ENCODE measurements at places on chromosomes 1 and 21.

- no peak for DNase-seq
These were observed 262.4 kb downstream of the ST6GALNAC3 start for GRCh38 chr1:76336931-76337371.

DNA sequence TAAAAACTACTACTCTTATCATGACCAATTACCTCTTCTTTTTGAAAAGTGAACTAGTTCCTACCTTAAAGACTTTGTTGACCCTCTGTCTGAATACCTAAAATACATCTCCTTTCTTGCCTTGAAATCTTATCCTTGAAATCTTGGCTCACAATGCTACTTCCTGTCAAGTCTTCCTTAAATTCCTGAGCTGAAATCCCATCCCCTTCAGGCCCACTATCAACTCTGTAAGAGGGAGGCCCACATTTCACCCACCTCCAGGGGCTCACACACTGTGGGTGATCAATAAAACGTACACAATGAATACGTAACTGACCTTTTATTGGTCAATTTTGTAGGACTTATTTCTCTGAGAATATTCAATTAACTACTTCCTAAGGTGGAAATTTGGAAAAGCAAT is 88.0 kb downstream of the APP start:
- no peak for DNase-seq

- no peak for DNase-seq
These were observed 32.5 kb downstream of the ATP5PO start for GRCh38 chr21:33883118-33883517.

DNA sequence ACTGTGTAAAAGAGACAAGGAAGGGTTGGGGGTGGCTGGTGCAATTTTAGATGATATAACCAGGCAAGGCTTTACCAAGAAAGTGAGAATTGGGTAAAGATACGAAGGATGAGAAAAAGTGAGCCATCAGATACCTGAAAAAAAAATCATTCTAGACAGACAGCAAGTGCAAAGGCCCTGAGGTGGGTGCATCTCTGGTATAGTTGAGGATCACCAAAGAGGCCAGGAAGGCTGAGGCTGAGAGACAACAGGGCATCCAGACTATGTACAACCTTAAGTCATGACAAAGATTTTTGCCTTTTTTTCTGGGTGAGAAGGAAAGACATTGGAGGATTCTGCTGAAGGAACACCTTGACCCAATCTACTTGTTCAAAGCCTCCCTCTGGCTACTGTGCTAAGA is 29.9 kb downstream of the RXRG start:
- no peak for DNase-seq

DNA sequence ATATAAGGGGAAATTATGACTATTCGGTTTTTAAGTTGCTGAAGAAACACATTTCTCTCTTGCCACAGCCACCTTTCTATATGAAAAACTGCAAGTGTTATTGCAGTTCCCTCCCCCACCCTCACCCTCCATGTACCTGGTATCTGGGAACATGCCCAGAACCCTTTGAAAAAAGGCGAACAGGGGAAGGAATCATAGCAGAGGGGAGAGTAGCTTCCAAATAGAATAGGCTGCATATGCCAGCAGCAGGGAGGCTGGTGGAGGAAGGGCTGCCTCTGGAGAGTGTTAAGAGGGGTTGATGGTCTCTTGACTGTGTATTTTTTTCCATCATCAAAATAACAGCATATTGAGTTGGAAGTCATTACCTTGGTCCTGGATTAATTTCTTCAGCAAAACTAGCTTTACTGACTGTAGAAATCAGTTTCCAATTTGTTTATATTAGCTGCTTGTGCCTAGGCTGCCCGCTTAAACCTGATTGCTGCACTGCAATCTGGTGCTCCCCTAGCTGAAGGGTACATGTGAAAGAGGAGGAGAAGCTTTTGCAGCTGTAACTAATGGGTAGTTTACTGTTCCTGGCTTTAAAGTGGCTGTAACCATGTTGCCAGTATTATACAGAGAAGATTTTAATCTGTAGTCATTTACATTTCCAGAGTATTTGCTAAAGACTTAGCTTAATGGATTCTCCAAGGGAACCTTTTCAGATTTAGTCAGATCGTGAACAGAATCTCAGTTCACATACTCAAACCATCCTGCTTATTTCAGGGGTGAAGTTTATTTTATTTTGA is 22.7 kb downstream of the AHCYL1 start:
- no peak for DNase-seq

- no peak for DNase-seq
These were observed 5.2 kb downstream of the ADPRS start for GRCh38 chr1:36093929-36094328.

DNA sequence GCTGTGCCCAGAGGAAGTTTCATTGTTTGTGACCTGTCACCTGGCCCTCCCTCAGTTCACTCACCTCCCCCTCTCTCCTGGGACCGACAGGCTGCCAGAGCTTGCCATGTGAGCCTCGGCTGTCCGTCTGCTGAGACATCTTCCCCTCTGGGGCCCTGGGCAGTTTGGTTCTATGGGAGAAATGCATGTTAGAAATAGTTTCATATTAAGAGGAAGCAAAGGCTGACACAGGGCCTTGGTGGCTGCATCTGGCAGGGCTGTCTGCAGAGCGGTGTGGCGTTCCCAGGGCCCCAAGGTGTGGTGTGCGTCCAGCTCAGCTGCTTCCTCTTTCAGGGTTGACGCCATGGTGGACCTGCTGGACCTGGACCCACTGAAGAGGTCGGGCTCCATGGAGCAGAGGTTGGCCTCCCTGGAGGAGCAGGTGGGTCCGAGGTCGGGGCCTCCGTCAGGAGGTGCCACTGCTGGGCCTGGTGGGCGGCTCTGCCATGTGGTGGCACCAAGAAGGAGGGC is 31.9 kb upstream of the LRRC3 start:
- no peak for DNase-seq

- no peak for DNase-seq
These were observed 160.1 kb upstream of the COL6A1 start for GRCh38 chr21:45821315-45821962.

DNA sequence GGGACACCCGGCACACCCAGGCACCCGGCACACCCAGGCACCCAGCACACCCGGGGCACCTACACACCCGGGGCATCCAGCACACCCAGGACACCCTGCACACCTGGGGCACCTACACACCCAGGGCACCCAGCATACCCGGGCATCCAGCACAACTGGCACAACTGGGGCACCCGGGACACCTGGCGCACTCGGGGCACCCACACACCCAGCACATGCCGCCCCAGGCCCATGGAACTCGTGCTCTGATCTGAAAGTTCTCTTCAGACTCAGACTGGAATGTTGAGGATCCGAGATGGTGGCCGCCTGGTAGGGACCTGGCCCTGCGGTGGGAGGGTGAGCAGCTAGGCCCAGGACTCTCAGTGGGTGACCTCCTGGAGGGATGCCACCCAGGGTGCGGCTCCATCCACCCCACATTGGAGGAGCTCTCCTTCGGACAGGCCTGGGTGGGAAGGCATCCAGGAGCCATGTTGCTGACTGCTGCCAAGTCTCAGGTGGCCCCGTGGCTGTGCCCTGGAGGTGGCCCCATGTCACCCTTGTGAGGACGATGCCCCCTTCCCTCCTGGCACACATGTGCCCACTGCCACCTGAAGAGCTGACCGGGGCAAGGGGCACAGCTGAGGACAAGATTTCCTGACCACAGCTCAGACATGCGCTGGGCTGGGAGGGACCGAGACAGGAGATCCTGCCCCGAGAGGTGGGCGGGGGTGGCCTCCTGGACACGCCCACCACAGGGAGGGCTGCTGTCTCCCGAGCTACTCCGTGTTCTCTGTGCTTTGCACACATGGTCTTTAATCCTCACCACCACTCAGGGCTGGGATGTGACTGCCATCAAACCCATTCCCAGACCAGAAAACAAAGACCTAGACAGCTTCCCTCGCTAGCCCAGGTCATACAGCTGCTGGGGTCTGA is 37.0 kb downstream of the UBE2G2 start:
- no peak for DNase-seq

GRCh38 chr1:63817152-63817667 is 43.4 kb downstream of the ROR1 start:
- DNase-seq: no peak

GRCh38 chr1:117606649-117607430 is 992 bp downstream of the TENT5C start:
- DNase-seq: no peak

DNA sequence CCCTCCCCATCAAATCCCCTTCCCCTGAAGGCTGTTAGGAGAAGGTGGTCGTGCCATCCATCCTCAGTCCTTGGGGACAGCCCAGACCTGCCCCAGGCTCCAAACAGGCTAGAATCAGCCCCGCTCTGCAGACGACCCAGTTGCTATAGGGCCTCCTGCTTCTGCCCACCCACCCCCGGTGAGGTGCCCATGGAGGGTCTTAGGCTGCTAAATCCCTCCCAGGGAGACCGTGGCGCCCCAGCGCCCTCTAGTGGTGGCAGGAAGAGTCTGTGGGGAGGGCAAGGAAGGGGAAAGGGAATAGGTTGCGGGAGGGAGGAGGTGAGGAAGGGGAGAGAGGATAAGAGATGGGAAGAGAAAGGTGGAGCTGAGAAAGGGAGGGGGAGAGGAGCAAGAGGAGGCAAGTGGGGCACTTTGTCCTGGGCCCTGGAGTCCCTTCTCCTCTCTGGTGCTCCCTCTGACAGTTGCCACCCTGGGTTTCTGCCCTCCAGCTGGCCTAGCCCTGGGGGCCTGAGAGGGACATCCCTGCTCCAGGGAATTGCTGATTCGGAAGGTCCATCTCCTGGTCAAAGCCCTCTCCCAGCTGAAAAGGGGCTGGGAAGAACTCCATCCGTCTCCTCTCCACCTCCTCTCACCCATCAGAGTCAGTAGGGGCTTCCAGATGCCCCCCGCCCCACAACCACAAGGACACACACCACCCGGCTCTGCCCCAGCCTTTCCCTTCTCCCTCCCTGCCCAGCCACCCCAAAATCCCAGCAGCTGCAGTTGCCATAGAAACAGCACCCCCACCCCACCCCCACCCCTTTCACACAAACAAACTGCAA is 55.4 kb downstream of the CAMK2N1 start:
- no peak for DNase-seq

- no peak for DNase-seq
These were observed 15.6 kb downstream of the LRRC8D start for GRCh38 chr1:89836252-89837035.

- DNase-seq: no peak
These were observed 45.9 kb upstream of the MYOCOS start for GRCh38 chr1:171576144-171576543.

DNA sequence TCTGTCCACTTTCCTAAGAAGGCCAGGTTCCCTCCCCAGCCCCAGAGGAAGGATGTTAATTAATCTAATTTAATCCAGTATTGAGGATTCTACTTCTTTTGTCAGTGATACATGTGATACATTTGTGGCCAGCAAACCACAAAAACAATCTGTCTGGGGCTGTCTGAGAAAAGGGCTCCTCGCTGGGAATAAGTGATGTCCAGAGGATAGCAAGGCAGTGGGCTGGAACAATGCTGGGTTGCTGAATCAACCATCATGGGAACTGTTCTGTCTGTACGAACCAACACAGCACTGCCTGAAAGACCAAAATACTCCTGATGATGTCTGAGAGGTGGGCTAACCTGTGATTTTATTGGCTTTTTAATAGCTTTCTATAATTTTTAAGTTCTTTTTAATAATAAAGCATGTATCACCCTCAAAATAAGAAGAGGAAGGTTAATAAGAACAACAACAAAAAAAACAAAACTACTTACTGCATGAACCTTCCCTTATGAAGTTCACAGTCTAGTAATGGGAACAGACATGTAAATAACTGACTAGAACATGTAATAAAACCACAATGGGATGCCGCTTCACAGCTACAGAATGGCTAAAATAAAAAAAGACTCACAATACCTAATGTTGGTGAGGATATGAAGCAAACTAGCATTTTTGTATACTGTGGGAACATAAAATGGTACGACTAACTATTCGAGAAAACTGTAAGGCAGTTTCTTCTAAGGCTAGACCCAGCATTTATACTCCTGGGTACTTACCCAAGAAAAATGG is 11.4 kb upstream of the ADAR start:
- DNase-seq: no peak

DNA sequence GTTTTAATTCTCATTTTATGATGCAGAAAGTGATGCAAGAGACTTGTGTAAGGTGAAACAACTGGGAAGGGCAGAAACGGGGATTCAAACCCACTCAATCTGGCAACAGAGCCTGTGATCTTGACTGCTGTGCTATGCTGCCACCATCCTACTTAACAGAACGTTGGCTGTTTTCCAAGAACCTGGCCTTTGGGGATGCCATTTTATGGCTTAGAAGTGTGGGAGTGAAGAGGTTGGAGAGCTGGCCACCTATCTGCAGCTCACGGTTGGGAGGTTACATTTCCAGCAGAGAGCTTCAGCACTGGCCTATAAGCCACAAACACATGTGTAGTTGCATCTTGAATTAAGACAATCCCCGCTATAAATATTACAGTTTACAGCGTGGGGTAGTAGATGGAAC is 235.3 kb downstream of the PRDM2 start:
- no peak for DNase-seq

DNA sequence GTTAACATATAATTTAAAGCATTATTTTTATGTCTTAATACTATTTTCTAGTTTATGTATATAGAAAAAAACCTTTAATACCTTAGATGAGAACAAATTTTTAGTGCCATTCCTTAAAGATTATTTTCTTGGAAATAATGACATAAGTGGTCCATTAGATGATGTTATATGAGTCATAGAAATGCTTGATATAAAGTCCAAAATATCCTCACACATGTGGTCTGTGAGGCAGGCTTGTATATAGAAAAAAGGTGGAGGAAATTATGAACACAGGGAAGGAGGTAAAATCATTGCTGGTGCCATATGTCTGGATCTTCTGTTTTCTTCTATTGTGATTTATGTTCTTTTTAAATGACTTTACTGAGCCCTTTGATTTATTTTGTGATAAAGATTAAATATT is 79.3 kb downstream of the MAP3K7CL start:
- DNase-seq: no peak

- DNase-seq: no peak
These were observed 7.9 kb downstream of the HYI start for GRCh38 chr1:43445606-43446387.

GRCh38 chr1:157151073-157151472 is 12.9 kb upstream of the ETV3 start:
- DNase-seq: no peak

GRCh38 chr1:2411801-2412394 is 466 bp downstream of the PEX10 start:
- no peak for DNase-seq

DNA sequence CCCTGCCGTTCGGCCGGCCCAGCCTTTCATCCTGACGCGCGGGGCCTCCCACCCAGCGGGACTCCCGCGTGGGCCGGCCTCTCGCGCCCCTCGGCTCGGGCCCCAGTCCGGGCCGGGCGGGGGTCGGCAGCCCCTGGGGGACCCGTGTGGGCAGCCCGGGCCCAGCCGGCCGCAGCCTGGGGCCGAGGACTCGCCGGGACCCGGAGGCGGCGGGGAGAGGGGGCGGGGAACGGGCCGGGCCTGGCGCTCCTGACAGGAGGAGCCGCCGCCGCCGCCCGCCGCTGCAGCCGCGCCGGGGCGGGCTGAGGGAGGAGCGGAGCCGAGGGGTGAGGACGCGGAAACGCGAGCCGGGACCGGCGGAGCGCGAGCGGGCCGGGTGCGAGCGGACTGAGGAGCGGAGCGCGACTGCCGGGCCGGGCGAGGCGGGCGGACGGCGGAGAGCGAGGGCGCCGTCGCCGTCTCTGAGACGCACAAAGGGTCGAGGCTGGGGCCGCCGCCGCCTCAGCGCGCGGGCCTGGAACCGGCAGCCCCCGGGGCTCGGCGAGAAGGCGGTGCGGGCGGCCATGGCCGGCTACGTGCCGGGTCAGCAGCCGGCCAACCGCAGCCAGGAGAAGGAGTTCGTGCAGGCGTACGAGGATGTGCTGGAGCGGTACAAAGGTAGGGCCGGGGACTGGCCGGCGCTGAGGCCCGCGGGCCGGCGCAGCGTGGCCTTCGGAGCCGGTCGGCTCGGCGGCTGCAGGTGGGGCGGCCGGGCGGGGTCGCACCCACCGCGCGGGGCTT is 79.1 kb downstream of the NDUFS5 start:
- no peak for DNase-seq
